ENCODE measurements at places on chromosomes 11 and 22. TPM values are rescaled to one million over a fixed set of nuclear protein-coding genes. Genes with fewer than 3 reads are reported as not detected.
A peak's percentile ranks its signal among the peaks of the same experiment; 100 is the strongest.

GRCh38 chr11:17541330-17541885 lies 2.8 kb downstream of the USH1C start:
- DNase-seq = peak; percentile 28

DNA sequence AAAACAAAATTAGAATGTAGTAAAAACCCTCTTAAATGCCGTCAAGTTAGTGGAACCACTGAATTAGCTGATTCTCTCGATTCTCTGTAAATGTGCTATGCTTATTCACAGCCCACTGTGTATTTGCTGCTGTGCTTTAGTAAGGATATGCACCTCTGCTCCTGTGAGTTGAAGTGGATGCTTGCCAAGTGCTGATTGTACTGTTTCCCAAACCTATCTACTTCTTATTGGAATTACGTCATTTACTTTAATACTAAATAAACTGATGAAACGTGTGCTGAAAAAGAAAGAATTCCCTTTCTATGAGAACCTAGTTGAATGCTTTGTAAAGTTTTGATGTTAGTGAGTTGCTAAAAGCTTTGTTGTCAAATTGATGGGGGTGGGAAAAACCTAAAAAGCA lies 158.4 kb downstream of the LRRC4C start:
- DNase-seq = no peak

GRCh38 chr11:68741463-68741862 lies 9.9 kb downstream of the TESMIN start:
- no peak for DNase-seq

GRCh38 chr11:55658031-55658573 lies 3.9 kb upstream of the OR4C6 start:
- no peak for DNase-seq

DNA sequence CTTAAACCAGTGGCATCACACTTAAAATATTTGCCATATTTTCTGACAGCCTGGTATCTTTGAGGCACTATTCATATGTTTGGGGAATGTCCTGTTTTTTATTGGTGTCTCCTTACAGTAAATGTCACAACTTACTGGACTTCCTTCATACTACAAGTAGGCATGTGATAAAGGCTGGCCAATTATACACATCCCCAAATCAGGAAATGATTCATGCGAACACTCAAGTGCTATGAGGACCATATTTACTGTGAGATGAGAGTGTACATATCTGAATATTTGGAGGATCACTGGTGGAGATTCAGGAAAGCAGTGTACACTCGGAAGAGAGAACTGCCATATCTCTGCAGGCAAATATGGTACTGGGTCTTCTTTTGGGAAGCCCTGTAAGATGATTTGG lies 913.8 kb upstream of the CHORDC1 start:
- no peak for DNase-seq

- DNase-seq = no peak
Observed at GRCh38 chr22:49205483-49205800, 622.2 kb downstream of the BRD1 start.

DNA sequence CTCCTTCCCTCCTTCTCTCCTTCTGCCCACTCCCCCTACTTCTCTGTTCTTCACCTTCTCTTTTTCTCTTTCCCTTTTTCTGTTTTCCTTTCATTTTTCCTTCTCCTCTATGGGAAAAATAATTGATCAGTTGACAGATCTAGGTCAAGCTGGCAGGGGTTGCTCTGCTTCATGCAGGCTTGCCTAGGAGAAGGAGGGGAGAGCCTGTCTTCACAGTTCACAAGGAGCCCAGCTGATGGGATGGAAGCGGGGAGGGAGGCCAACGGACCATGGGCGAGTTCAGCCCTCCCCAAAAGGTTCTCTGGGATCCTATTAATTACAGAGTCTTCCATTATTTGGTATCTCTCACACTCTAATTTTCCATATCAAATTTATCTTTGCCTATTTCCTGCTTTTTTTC lies 5.5 kb downstream of the NTM start:
- DNase-seq = no peak

DNA sequence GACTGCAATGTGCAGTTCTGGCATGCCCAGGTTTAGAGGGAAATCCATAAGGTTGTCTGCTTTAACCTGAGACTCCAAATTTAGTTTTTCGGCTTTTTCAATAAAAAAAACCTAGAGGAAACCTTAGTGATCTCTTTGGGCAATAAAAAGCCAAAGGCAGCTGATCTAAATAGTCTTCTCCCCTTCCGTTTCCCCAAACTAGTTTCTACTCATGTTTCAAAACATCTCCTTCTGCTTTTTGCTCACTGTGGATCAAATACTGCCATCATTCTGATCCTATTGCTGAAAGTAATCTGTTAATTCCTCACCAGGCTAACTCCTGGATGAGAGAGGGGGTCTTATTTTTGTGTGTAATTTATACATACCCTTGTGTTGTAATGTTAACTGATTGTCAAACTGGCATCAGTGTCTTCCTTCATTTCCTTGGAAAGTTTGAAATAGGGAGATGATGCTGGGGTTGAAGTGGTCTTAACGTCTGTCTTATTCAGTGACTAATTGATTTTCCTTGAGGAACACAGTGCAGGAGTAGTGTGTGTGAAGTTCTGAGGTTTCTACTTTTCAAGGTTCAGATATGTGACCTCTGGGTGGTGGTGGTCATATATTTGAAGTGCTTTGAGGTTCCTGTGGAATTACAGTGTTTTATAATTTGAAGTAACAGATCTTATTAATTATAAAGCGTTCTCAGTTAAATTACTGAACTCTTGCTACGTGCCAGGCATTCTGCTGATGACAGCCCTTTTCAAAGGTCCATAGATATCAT lies 55.0 kb downstream of the ARHGAP42 start:
- no peak for DNase-seq

GRCh38 chr22:44448271-44448830 lies 49.7 kb downstream of the RTL6 start:
- no peak for DNase-seq

DNA sequence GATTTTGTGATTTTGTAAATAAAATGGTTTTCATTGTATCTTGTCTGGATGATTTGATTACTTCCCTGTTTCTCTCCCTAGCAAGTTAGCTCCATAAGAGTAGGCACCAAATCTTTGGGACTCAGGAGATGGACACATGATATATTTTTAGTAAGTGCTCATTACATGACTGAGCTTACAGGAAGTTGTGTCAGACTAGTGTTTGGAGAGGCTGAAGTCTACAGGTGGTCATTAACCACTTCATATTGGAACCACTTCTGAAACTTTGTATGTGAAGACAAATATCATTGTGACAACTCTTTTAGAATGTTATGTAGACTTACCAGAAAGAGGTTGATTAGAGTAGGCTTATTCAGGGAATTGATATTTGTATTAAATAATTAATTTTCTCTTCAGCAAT lies 19.1 kb downstream of the ARHGAP42 start:
- no peak for DNase-seq

DNA sequence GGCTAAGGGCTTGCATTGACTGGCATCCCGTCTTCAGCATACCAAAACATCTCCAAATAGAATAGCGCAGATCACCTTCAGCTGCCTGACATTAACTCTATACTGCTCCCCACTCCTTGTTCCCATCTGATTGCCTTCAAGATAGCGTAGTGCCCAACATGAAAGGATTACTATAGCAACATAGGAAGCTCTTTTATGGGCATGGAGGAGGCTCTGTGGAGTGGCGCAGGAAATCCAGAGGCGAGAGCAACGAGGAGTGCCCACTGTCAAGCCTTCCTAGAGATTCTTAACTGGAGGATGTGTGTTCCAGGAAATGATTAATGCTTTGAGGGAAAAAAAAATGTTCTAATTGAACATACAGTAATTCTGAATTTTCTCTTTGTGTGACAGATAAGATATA lies 213.3 kb downstream of the CADM1 start:
- no peak for DNase-seq

DNA sequence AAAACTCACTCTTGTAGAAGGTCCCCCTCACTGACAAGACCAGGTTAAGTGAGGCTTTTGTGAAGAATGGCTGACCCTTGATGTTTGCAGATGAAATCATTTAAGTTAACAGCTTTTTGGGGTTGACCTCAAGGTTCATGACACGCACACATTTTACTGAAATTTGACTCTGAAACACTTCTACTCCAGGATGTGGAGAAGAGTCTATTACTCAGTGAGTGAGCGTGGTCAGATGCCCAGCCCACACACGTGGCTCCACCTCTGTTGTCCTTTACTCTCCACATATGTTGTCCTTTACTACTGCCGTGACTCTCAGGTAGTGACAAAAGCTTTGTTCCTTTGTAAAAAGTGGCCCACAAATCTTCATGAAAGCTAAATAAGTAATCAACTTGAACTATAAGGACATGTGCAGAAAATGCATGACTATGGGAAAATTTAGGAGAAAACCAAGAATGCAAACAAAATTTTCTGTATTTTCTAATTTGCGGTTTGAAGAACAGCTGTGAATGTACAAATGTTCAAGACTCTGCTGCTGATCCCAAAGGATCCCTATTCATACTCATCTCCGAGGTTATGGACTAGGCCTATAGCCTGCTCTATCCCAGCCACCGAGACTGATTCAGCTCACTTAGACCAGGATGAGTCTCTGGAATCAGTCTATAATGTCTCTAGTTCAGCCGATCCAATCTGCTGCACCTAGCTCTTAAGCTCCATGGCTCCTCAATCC lies 22.4 kb downstream of the XRRA1 start:
- DNase-seq = no peak

DNA sequence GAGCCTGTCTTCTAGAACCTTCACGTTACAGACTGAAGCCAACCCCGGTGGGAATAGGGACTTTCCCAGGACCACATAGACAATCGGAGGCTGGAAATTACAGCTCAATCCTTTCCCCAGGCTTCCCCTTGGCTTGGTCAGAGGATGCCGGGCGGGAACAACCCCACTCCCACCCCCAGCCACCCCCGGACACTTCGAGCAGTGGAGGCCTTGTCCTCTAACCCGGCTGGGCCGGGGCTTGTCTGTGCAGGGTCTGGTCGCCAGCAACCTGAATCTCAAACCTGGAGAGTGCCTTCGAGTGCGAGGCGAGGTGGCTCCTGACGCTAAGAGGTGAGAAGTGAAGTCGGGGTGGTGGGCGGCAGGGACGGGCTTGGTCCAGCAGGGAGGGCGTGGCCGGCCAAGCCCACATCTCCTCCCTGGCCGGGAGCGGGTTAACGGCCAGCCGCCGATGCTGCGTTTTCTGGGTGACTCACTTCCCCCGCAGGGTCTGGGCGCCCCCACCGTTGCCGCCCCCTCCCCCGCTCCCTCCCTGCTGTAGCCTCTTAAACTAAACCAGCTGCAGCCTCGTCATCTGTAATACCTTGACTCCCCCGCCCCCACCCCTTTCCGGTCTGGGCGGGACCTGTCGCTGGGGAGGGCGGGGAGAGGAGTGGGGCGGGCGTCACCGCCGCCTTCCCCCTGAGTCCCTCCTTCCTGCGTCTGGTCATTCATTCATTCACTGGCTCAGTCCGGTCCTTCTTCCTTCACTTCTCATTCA lies 1.5 kb downstream of the LGALS1 start:
- peak; percentile 73 for DNase-seq

GRCh38 chr11:19664886-19665548 lies 47.6 kb upstream of the NAV2 start:
- DNase-seq = no peak

DNA sequence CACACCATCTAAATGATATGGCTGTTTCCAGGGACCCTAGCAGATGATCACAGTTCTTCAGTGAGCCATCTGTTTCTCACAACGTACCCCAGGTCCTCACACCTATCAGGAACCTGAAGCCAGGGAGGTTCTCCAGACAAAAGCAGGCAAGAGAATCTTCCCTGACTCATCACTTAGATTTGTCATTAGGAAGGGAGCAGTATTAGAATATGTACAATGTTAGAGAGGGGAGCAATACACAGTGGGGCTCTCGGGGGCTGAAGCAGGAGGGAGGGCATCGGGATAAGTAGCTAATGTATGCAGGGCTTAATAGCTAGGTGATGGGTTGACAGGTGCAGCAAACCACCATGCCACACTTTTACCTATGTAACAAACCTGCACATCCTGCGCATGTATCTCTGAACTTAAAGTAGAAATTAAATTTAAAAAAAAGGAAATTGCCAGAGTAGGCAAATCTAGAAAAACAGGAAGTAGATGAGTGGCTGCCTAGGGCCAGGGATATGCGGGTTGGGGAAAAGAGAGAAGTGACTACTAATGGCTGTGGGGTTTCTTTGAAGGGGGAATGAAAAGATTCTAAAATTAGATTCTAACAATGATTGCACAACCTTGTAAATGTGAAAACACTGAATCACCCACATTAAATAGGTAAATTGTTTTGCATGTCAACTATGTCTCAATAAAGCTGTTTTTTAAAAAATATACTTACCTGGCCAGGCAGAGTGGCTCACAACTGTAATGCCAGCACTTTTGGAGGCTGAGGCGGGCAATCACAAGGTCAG lies 14.4 kb downstream of the C22orf42 start:
- DNase-seq = no peak

- no peak for DNase-seq
Observed at GRCh38 chr11:128735935-128736605, 42.2 kb downstream of the FLI1 start.

DNA sequence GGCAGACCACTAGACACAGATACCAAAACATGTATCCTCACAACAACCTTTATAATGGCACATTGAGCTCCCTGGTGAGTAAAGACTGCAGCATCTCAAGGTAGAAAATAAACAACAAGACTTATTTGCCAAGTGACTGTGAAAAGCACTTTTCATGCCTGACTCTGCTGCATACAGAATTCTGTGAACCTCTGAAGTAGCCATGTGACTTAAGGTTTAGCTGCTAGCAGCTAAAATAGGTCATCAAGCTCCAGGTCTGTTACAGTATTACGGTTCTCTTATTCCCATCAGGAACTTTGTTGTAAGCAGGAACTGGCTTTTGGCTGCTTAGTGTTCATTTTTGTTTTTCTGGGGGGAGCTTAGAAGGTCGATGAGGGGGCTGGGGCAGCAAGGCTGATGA lies 139.4 kb downstream of the PAX6 start:
- no peak for DNase-seq

GRCh38 chr22:17199003-17199731 lies 20.1 kb downstream of the ADA2 start:
- no peak for DNase-seq

DNA sequence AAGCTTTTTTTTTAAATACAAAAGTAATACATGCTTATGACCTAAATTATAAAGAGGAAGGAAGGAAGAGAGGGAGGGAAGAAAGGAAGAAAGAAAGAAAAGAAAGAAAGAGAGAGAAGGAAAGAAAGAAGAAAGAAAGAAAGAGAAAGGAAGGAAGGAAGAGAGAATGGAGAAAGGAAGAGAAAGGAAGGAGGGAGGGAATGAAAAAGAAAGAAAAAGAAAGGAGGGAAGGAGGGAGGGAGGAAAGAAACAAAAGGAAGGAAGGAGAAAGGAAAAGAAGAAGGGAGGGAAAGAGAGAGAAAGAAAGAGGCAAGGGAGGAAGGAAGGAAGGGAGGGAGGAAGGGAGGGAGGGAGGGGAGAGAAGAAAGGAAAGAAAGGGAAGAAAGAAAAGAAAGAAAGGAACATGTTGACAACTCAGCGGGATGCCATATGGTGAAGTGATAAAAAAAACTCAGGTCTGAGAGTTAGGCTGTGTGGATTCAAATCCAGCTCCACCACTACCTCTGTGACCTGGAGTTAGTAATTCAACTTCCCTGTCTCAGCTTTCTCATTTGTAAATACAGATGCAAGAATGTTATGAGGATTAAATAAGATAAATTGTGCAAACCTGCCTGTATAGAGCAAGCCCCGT lies 9.6 kb upstream of the EED start:
- no peak for DNase-seq

- DNase-seq = no peak
Observed at GRCh38 chr11:71551711-71552110, 3.5 kb downstream of the KRTAP5-9 start.

DDX6 gene
- total RNA-seq = 26.3 TPM

NXPE1 gene
- total RNA-seq = not detected

KRTAP5-2 gene
- total RNA-seq = not detected

PRR5L gene
- 80.1 TPM for total RNA-seq

FAM227A gene
- 2.7 TPM for total RNA-seq

BET1L gene
- total RNA-seq = 47.9 TPM

CLDN25 gene
- not detected for total RNA-seq

ACTN3 gene
- not detected for total RNA-seq

LRP4 gene
- total RNA-seq = 0.15 TPM

ACR gene
- total RNA-seq = not detected

Data from HT-29 (cell line).